ENCODE measurements at places on chromosomes 12 and 14.

GRCh38 chr12:92462049-92462448 is 240.7 kb upstream of the PLEKHG7 start:
- no peak for DNase-seq

- DNase-seq, result no peak
Observed at GRCh38 chr14:58815161-58815701, 177.5 kb downstream of the DACT1 start.

- DNase-seq, result no peak
Observed at GRCh38 chr14:92482621-92483319, 30.8 kb upstream of the RIN3 start.

- DNase-seq, result no peak
Observed at GRCh38 chr14:101979666-101980065, 15.3 kb downstream of the DYNC1H1 start.

DNA sequence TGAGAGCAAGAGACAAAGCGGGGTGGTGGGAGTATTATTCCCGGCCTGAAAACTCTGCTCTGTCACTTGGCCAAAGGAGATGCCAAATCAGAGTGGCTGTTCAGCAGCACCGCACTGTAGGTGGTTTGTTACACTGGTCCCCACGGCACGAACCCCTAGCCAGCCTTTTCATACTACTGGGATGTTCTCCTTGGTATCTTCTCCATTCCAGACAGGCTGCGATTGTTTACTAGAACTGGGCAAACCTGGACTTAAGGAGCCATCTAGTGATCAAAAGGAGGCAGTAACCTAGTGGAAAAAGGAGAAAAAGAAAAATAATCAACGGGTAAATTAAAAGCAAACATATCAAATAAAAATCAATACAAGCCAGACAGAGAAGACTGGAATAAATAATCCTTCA is 58.9 kb upstream of the TMTC2 start:
- DNase-seq, result no peak

DNA sequence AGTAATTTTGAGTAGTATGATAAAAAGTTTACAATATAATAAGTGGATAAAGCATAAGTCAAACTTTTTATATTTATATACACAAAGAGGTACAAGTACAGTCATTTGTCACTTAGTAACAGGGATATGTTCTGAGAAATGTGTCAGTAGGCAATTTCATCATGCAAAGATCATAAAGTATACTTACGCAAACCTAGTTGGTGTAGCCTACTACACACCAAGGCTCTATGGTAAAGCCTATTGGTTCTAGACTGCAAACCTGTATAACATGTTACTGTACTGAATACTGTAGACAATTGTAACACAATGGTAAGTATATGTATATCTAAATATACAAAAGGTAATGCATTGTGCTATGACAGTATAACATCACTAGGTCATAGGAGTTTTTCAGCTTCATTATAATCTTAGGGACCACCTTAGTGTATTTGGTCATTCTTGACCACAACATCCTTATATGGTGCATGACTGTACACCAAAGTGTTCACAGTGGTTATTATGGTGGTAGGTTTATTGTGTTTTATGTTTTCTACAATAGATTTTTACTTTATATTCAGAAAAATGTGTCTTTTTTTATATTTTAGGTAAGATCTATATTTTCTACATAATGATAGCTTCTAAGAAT is 14.9 kb upstream of the SCFD1 start:
- no peak for DNase-seq

GRCh38 chr12:53964315-53964713 is 8.6 kb upstream of the HOXC11 start:
- DNase-seq, result no peak

DNA sequence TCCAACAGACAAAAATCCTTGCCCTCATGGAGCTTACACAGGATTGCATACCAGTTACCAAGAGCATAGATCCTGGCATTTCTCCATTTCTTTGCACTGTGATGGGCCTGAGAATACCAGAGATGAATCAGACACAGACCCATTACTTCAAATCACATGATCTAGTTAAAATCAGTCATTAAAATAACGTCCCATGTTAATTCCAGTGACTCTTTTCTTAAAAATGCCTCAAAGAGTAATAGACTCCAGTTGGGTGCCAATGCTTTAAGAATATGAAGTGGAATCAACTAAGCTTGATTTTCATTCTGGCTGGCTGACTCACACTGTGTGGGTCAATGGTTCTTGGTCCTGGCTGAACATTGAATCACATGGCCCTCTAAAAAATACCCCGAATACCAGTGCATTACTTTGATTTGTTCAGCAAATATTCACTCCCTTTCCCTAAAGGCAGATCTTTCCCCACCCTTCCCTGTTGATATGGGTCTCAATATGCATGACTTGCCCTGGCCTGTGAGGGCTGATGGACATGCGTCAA is 11.0 kb downstream of the ASB2 start:
- DNase-seq, result no peak

- DNase-seq, result no peak
Observed at GRCh38 chr14:48616931-48617330, 941.5 kb upstream of the MDGA2 start.

DNA sequence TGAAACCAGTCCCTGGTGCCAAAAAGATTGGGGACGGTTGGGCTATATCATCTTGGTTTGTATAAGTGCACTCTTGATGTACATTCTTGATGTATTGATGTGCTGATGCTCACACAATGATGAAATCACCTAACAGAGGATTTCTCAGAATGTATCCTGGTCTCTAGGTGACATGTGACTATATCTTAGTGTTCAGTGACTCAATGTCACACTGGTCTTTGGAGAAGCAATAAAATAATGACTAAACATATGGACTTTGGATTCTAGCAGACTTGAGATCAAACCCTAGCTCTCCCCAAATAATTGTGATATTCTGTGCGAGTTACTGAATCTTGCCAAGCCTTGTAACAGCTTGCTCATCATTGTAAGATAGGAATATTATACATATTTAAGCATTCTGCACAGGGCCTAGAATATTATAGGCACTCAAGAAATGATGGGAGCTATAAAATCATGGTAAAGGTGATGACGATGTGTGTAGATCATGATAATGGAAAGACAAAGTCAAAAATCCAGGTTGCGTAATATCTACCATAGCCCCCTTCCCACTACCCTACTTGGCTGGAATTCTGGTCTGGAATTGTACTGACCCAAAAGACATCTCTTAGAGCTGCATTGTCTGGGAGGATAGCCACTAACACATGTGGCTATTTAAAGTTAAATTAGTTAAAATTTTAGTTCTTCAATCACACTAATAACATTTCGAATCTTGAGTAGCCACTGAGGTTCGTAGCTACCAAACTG is 117.6 kb upstream of the PWP1 start:
- no peak for DNase-seq

DNA sequence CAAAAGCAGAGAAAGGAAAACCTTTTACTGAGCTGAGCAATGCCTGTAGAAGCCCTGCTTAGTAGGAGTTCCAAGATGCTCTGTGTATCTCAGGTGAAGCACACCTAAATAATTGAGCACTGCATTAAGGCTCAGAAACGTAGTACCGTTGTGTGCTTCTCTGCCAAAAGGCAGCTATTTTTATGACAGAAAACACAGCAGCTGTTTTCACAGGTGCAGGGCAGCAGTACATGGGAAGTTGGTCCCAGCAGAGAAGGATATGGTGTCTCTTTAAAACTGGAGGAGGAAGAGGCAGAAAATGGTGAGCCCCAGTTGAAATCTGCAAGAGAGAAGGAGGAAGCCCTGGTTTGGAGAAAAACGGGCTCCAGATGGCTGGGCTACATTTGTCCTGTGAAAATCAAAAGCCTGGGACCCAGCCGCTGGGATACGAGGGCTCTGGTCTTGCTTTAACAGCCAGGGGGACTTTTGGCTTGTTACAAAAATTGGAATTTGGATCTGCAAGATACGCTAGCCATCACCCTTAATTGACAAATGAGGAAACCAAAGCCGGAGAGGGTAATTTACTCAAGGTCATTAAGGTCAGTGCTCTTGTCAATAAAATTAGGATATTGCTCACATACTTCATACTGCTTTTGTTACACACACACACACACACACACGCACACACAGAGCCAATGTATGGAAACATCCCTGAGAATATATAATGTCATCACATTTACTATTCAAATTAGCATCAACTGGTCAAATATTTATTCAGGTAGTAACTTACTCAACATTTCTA is 27.3 kb downstream of the SPRING1 start:
- peak; percentile 16 for DNase-seq

- no peak for DNase-seq
Observed at GRCh38 chr12:127311720-127312364, 955.1 kb upstream of the TMEM132C start.

DNA sequence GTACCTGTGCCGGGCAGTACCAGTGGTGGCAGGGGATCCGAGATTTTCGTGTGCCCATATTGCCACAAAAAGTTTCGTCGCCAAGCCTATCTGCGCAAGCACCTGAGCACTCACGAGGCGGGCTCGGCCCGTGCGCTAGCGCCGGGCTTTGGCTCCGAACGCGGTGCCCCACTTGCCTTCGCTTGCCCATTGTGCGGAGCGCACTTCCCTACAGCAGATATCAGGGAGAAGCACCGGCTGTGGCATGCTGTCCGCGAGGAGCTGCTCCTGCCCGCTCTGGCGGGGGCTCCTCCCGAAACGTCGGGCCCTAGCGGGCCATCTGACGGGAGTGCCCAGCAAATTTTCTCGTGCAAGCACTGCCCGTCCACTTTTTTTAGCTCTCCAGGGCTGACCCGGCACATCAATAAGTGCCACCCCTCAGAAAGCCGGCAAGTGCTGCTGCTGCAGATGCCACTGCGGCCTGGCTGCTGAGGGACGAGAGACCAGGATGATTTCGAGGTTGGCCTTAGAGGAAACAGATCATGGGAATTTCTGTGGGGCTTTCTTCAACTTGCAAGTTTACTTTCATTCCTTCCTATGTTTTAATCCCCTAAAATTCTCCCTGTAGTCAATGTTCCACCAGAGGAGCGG is 1.6 kb downstream of the INSM2 start:
- DNase-seq, result no peak

- DNase-seq, result no peak
Observed at GRCh38 chr14:54225457-54226060, 171.2 kb upstream of the CDKN3 start.

DNA sequence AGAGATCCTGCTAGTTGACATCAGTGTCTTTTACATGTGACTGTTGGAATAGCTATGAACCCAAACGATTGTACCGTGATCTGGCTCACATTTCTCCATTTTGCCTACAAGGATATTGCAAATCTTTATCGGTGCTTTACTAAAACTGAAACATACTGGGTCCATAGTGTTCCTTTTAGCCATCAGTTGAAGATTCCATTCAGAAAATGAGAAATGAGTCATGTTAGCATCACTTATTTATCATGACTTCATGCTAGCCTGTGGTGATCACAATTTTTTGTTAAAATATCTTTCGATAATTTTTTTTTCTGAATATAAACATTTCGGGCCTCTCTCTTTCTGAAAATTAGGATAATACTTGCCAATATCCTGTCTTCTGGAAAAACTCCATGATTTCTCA is 210.3 kb downstream of the EGLN3 start:
- no peak for DNase-seq

DNA sequence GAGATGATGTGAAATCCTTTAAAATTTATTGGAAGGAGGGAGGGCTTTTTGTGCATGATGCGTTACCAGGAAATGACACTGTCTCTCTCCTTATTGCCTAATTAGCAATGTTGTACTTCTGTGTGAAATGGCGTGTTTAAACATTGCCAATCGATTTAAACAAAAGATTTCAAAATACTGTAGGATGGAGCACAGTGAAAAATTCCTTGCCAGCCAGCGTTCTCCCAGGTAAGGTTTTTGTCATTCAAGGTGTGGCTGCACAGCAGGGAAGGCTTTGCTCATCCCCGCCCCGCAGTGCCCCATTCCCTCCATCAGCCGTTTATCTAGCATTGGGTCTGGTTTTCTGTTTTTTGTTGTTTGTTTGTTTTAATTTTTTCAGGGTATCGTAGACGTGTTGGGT is 137.3 kb downstream of the CACNA1C start:
- DNase-seq, result no peak

DNA sequence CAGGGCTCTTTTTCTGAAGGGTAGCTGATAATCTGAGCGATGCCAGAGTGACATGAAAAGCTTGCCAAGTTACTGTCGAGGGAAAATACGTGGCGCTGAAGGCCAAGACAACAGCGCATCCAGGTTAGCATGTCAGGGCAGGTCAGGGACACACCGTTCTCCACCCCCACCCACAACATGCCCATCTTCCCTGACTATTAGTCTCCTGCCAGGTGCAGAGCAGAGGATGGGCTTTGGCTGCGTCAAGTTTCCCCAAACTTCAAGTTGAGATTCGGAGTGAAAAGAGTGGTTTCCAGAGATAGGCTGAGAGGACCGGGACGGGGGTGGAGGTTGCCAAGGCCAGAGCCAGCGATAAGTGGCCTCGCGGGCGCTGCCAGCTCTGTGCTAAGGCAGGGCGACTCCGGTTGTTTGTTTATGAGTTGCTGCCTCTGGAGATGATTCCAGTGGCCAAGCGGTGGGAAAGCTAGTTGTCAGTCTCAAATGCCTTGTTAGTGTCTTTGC is 1.7 kb downstream of the TRHDE start:
- DNase-seq, result no peak

GRCh38 chr12:19299765-19300164 is 139.5 kb upstream of the AEBP2 start:
- DNase-seq, result no peak

DNA sequence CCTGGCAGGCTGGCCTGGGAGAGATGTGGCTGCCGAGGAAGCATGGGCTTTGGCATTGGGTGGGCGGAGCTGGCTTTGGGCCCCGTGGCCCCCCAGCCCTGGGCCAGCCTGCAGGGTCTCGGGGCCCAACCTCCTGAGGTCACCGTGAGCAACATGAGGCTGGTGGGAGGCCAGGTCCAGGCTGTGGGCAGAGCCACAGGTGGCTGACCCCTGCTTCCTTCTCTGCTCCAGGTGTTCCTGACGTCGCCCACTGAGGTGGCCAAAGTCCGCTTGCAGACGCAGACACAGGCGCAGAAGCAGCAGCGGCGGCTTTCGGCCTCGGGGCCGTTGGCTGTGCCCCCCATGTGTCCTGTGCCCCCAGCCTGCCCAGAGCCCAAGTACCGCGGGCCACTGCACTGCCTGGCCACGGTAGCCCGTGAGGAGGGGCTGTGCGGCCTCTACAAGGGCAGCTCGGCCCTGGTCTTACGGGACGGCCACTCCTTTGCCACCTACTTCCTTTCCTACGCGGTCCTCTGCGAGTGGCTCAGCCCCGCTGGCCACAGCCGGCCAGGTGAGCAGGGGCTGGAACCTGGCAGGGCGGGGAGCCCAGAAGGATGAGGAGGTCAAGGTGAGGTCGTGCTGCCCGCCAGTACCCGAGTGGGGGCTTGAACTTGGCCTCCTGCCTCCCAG is 5.5 kb downstream of the SLC25A47 start:
- DNase-seq, result no peak

Measured in bone marrow (tissue), 2 donors.